ENCODE measurements at places on chromosomes 5 and 9.

GRCh38 chr5:111248571-111248970 is 24.4 kb downstream of the CAMK4 start:
- no peak for DNase-seq

GRCh38 chr9:29548436-29548835 is 1975.2 kb upstream of the C9orf72 start:
- no peak for DNase-seq

DNA sequence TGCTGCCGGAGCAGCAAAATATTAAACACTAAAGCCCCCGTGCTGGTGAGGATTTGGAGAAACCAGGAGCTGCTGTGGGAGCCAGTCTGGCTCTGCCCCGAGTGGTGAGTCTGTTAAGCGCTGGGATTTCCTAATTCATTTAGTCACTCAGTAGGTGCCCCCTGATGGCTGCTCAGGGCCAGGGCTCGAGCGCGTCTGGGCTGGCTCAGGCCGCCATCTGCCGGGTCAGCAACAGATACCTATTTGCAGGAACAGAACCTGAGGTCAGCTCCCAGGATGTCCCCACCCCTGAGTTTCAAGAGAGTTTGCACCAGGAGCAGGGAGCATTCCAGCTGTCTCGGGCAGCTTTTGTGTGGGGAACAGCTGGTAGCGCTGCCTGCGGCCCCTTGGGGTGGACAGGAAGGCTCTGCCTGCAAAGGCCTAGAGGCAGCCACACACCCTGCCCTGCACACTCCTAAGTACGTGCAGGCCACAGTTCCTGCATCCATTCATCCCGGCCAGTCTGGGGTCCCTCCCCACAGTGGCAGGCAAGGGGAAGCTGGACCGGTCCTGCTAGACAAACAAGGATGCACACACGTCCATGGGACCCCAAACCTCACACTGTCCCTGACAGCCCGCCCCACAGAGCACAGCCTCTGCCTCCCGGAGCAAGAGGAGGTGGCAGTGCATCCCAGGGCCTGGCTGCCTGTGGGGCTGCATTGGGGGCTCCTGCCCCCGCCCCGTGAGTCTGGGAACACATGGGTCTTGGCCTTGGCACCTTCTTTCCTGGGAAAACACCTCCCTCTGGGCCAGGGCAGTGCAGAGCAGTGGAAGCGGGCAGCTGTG is 83.7 kb downstream of the ADAMTS2 start:
- DNase-seq: no peak

GRCh38 chr5:87741881-87742280 is 329.2 kb upstream of the CCNH start:
- no peak for DNase-seq

- DNase-seq: no peak
These were observed 23.1 kb upstream of the RNF38 start for GRCh38 chr9:36423206-36423605.

DNA sequence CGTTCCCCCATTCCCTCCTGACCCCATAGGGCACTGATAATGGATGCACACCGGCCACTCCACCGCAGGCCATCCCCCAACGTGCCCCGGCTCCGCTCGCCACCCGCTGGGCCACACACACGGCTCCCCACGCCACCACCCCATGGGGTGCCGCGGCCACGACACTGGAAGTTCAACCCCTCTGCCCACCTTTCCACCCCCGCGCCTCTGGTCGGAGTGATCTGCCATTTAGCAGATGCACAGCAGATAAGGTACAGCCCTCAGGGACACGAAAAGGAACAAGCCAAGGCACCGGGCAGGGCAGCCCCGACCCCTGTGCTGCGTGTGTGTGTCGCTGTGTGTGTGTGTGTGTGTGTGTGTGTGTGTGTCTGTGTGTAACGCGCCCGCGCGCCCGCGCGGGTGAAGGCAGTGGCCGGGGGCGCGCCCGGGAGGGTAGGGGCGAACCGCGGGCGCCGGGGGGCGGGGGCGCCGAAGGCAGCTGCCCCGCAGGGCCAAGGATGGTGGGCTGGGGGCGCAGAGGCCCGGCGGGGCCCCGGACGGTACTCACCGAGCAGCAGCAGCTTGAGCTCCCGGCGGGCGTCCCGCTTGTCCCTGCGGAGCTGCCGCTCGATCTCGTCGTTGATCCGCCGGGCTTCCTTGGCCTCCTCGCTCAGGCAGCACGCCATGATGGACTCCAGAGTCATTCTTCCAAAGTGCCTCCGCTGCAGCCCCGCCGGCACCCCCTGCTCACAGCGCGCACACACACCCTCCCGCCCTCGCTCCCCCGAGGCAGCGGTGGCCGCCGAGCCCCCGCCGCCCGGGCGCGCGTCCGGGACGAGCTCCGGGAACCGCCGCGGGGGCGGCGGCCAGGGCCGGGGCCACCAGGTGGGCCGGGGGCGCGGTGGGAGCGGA is 813 bp downstream of the GNAQ start:
- peak; percentile 44 for DNase-seq
